HT-29 (cell line): ENCODE measurements at places on chromosomes 3 and 15. TPM values are rescaled to one million over a fixed set of nuclear protein-coding genes. Genes with fewer than 3 reads are reported as not detected.

ZKSCAN7 gene
- total RNA-seq = not detected in 2 replicates

EHD4 gene
- 54.2 and 60.6 TPM in 2 replicates for total RNA-seq

DNA sequence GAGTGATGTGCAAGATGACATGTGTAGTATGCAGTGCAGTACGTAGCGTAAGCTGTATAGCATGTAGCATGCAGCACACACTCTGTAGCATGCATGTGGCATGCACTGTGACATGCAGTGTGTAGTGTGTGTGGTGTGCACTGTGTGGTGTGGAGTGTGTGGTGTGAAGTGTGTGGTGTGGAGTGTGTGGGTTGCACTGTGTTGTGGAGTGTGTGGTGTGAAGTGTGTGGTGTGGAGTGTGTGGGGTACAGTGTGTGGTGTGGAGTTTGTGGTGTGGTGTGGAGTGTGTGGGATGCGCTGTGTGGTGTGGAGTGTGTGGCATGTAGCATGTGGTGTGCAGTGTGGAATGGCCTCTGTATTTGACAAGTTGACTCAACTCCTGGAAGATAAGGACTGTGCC lies 39.2 kb downstream of the ROPN1B start:
- DNase-seq = no peak

SEMA3F gene
- 14.6 and 16.5 TPM in 2 replicates for total RNA-seq

MYO1E gene
- total RNA-seq = 77.4 and 86.2 TPM in 2 replicates

DNA sequence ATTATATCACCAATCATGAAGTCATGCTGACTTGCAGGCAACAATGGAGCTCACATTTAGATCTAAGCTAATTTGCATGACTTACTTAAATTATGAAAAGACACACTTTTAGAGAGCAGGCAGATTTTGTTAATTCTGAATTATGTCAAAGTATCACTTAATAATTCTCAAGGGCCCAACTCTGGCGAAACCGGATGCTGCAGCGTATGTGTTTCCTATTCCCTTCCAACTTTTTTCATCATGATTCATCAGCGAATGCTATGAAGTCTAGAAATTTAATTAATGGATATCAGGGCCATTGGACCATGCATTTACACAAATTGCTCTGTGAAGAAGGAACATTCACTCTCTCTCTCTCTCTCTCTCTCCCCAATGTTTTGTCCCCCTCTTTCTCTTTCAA lies 63.5 kb upstream of the GOLGA8A start:
- DNase-seq = no peak

DNA sequence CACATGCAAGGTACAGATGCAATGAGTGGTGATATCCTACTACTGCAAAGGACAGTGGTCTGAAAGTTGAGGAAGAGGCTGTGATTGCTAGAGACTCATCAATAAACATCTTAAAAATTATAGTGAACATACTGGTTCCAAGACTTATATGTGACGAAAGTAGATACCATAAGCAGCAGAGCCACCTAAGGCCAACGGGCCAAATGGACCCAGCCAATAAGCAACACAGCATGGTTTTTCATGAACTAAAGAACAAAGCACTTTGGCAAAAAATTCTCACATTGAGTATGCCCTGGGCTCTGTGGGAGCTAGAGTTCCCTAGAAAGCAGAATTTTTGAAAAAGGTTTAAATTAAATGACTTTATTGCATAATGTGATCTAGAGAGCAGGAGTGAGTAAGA lies 272.1 kb downstream of the SI start:
- peak; percentile 42 for DNase-seq

- DNase-seq = peak; percentile 35
Measured at GRCh38 chr3:135918600-135918999, 46.9 kb upstream of the PPP2R3A start.
